ENCODE measurements at places on chromosomes 11 and 22. TPM values are rescaled to one million over a fixed set of nuclear protein-coding genes. Genes with fewer than 3 reads are reported as not detected.

DNA sequence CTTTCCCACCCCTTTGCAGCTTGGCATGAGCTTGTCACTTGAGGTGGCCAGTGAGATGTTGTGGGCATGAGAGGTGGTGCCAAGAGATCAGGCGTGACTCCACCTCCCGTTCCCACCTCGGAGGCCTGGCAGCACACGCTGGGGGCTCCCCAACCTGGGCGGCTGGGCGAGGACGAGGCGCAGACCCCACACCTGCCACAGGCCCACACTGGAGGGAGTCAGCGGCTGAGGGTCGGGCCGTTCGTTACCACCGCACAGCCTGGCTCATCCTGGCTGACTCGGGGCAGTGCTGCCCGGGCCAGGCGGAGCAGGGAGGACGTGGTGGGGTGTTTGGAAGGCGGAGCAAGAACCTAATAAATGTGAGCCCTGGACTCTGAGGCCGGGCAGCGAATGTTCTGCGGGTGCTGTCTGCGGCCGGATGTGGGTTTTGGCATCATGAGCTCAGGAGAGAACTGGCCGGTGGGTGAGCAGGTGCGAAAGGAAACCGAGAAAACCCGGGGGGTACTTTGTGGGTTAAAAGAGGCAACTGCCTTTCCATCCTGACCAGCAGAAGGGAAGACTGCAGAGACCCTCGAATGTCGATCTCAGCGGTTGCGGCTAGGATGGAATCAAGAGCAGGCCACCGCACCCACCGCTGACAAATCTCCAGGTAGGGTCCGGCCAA is 10.2 kb upstream of the IFITM3 start:
- no peak for DNase-seq

RAB38 gene
- total RNA-seq, result not detected

GRCh38 chr22:31569126-31569525 is 72.8 kb downstream of the SFI1 start:
- DNase-seq, result no peak

- peak; percentile 55 for DNase-seq
Measured at GRCh38 chr11:110711776-110712658, at the start of gene ARHGAP20. ARHGAP20 (minus strand) TSS chr11:110712437; CDS start chr11:110712231, 206 bp downstream.

- DNase-seq, result no peak
Measured at GRCh38 chr11:61980783-61981541, 13.5 kb upstream of the FTH1 start.

All from LHCN-M2 (cell line).